ENCODE measurements at places on chromosomes 5 and 9.
A peak's percentile ranks its signal among the peaks of the same experiment; 100 is the strongest.

DNA sequence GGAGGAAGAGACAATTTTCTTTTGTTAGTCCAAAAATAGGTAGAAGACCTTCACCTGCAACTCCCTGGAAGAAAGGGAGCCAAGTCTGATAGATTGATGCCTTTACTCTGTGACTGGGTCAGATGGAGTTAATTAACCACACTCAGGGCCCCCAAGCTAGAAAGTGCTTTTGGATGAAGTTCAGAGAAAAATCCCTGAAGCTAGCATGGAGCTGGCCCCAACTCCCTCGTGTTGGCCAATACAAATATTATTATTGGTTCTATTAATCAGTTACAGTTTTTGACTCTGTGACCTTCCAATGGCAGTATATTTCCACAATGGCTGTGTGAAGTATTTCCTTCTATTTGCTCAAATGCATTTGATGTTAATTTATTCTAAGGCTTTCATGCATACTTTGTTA, 1753.5 kb downstream of the EFNA5 start:
- no peak for DNase-seq

GRCh38 chr9:134502266-134502791, 139.3 kb upstream of the COL5A1 start:
- no peak for DNase-seq

DNA sequence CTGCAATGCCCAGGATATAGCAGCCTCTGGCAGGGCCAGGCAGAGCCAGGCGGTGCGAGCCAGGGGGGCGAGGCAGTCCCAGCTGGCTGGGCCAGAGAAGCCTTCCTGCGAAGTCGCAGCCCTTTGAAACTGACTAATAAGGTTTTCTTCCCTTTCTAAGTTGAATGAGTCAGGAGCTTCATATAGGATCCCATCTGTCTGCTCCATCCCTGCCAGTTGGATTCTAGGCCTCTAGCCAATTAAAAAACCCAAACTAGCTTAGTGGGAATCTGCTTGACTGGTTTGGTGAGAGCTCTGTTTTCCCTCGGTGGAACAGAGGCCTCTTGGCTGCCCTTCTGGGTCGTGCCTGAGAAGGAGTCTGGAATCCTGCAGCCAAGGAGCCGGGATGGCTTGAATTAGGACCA, 70.1 kb upstream of the RAPGEF1 start:
- DNase-seq = no peak

- DNase-seq = no peak
Observed at GRCh38 chr5:153067869-153068268, 422.6 kb upstream of the GRIA1 start.

GRCh38 chr5:34712565-34712964, 56.4 kb downstream of the RAI14 start:
- no peak for DNase-seq

GRCh38 chr9:35598866-35599590, 6.0 kb upstream of the TESK1 start:
- no peak for DNase-seq

GRCh38 chr9:136178061-136178772, 26.7 kb downstream of the LHX3 start:
- DNase-seq = no peak

- DNase-seq = no peak
Observed at GRCh38 chr9:85168412-85168811, 498.9 kb downstream of the NTRK2 start.

DNA sequence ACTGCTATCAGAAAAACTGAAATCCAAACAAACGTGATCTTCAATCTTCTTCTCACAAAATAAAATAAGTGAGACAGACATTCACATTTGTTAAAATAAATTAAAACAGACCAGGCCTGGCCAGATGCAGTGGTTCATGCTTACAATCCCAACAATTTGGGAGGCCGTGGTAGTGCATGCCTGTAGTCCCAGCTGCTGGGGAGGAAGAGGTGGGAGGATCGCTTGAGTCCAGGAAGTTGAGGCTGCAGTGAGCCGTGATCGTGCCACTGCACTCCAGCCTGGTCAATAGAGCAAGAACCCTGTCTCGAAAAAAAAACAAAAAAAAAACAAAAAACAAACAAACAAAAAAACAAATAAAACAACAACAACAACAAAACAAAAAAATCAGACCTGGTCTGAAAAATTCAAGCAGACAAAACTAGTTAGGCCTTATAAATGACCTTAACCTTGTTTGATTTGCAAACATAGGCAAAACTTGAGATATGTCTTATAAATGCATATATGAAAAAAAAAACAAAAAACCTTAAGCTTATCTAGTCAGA, 10.8 kb downstream of the MAPKAP1 start:
- DNase-seq = no peak

DNA sequence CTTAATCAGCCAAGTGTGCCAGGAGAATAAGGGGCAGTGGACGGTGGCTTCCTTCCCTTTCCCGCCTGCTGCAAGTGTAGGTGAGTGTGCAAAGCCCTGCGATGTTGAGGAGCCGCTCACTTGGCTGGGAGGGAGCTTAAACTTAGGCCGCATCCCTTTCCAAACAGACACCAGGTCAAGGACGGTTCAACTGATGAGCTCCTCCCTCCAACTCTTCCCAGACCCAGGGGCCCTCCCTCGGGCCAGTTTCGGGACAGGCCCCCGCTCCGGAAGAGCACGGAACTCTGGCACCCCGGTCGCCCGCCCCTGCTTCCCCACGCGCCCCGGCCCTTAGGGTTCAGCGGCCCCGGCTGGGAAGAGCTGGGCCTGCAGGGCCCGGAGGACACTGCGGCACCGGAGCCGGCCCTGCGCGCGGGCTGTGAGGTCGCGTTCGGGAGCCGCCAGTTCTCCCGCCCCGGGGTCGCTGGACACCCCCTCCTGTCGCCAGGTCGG, 481 bp downstream of the MRPL36 start:
- peak; percentile 21 for DNase-seq

GRCh38 chr9:133543772-133544467, 9.4 kb downstream of the ADAMTSL2 start:
- no peak for DNase-seq

GRCh38 chr9:38227656-38228055, 158.6 kb upstream of the SHB start:
- DNase-seq = peak; percentile 76

GRCh38 chr9:26310294-26310693, 582.3 kb downstream of the CAAP1 start:
- no peak for DNase-seq

- no peak for DNase-seq
Observed at GRCh38 chr9:120891884-120892747, 15.1 kb upstream of the PHF19 start.
